NCI-H1105 (cell line): ENCODE measurements at places on chromosomes 5 and 9.

GRCh38 chr5:14760548-14761002 lies 96.1 kb downstream of the OTULIN start:
- no peak for DNase-seq

DNA sequence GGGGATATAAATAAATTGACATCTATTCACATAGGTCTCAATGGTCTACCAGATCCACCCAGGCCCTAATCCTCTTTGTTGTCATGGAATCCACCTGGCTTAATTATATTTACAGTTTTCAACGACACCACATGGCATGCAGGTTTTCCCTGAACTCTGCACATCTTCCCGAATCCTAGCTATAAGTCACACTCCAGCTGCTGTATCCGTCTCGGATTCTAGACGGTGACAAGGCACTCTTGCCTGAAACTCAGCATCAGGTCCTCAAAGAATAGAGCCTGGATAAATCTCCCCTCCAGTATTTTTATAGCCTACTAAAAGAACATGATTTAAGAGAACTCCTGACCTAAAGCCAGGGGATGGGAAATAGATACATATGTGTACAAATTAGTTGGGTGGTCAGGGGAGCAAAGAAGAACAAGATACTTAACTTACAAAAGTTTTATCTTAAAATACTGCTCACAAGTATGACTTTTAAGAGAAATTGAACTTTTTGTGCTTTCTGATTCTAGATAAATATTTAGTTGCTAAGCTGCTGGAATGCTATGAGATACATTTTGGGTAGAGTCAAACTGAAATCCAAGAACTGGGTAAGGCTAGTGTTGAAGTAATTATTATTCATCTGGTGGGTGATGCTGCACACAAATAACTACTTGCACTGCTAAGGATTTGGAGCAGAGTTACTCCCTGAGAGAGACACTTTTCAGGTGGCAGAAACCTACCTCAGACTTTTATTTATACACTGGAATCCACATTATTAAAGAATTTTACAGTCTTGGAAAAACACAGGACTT lies 187.3 kb downstream of the EFNA5 start:
- no peak for DNase-seq

GRCh38 chr5:496028-496427 lies 28.2 kb downstream of the SLC9A3 start:
- no peak for DNase-seq

DNA sequence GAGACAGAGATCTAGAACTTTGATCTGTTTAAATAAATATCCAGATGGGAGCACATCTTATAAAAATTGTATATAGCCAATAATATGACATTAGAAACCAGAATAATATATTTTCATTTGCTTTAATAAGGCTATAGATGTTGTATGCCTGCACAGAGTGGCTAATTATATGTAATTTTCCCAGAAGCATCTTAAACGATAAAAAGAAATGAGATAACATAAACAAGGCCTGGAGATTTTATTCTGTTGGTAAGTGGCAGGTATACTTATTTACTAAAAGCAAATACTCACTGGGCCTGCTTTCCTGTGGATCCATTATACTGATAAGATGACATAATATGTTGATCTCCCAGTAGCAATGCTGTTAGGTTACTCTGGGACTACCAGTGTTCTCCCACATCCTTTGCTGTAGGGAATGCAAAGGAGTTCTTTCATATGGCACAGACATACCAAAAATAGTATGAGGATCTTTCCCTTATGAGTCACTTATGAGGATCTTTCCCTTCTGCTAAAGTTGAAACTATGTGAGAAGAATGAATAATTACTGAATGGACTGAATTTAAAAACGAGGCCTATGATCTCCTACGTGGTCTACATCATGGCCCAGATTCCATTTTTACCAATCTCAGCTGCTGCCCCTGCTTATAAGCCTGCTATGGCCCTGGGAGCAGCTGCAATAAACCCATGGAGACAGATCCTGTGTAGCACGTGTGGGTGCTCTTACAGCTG lies 112.1 kb downstream of the NUDT12 start:
- no peak for DNase-seq

GRCh38 chr9:133320421-133320881 lies 15.5 kb downstream of the SURF6 start:
- no peak for DNase-seq

DNA sequence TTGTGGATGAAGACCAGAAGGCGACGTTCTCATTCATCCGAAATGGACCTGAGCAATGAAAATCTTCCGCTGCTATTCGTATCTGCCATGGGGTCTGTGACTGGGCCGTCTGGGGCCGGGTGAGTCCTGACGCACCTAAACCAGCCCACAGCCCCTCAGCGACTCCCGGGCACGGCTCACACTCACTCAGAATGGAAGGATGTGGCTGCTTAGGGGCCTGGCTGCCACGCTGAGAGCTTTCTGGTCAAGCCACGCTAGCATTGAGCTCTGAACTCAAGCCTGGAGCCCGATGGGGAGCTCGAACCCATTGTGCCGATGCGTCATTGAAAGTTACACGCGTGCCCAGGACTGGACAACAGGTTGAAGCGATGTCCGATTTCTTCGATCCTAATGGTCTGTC lies 97.8 kb downstream of the MRPL36 start:
- no peak for DNase-seq

- no peak for DNase-seq
These were observed 16.4 kb upstream of the SMIM15 start for GRCh38 chr5:61178702-61179101.

DNA sequence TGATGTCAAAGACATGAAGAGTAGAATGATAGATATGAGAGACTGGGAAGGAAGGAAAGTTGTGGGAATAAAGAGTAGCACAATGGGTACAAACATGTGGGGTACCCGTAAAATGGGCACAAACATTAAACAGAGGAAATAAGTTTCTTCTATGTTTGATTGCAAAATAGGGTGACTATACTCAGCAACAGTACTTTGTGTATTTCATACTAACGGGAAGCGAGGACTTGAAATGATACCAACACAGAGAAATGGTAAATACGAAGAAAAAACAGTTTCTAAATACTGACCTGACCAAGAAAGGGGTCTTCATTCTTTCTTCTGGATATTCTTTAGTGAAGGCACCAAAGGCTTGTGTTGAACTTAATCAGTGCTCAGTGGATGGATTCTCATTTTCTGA lies 31.1 kb downstream of the ATP6V0E1 start:
- no peak for DNase-seq

GRCh38 chr5:93092349-93093105 lies 488.5 kb downstream of the NR2F1-AS1 start:
- DNase-seq = no peak

DNA sequence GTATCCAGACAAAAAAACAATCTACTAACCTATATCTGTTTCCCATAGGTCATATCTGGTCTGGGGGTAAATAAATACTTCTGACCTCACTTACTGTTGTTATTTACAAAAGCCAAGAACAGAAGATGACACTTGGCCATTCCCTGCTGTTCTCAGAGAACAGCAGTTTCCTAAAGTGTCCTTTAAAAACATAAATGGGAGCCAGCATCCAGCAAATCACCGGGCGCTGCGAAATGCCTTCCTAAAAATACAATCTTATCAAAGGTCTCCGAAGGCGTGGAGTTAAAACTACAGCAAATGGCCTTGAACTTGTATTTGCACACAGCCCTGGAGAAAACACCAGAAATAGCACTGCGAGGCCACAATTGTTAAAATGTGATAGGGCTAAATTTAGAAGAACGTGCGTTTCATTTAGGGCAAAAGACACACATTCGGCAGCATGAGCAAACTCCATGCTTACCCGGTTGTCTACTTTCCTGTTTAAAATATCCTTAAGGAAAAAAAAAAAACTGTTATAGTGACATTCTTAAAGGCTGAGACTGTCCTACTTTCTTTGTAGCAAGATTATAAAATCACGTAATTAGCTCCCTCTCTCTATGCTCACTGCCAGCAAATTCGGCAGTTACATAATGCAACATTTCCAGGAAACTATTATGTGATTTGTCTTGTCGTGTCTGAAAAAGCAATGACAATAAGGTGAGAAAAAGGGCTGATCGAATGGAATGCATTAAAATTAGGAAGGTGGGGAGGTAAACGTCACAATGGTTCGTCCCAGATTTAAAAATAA lies 1.5 kb downstream of the NFIL3 start:
- no peak for DNase-seq

GRCh38 chr5:149811453-149811852 lies 81.3 kb downstream of the PPARGC1B start:
- DNase-seq = no peak

- no peak for DNase-seq
These were observed 246.8 kb downstream of the IZUMO3 start for GRCh38 chr9:24298912-24299311.

GRCh38 chr5:94524841-94525697 lies 93.3 kb downstream of the KIAA0825 start:
- no peak for DNase-seq

GRCh38 chr5:67014957-67015400 lies 181.6 kb downstream of the CD180 start:
- no peak for DNase-seq

- DNase-seq = no peak
These were observed 17.7 kb downstream of the ISOC1 start for GRCh38 chr5:129112295-129112694.

DNA sequence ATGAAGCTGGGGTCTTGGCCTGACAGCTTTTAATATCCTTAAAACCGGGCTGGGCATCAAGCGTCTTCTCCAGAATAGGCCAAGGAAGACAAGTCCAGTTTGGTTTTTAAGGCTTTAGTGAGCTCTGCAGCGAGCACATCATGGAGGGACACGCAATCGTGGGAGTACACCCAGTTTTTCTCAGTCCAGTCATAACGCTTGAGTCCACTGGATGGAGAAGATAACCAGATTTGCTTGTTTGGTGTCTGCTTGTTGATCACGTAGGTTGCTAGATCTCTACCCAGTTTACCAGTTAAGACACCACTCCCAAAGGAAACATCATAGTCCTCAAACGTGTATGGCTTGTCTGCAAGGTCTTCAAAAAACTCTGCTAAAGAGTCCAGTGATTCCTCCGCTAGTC lies 27.4 kb upstream of the GOLGA1 start:
- DNase-seq = no peak

DNA sequence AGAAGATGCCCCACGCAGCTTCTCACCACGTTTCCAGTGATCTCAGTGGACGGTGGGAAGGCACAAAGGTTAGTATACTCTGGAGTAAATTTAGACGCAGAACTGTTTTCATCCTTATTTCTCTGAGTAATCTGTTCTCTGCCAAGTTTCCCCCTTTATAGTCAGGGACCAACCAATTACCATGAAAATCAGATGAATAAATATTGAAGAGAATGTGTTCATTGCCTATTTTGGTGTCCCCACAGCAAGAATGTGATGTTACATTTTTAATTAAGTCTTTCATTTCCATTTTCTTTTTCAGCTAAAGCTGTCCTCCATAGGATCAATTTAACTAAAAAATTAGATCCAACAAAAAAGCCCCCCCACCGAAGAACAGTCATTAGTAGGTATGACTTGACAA lies 41.4 kb downstream of the S1PR3 start:
- DNase-seq = no peak

DNA sequence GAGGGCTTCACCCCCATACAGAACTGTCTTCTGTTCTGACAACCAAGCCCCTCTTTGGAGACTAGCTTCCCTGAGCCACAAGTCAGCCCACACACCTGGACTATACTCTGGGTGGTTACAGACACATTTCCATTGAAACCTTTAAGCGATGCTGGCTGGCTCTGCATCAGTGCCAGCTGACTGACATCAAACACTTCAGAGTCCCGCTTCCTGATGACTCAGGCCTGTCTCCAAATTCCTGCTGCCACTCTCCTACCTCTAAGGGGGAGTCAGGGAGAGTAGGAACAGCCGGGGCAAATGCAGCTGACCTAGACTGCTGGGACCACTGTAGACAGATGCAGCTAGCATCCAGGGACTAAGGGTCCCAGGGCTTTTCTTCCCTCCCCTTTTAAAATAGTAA lies 59.4 kb downstream of the SIL1 start:
- no peak for DNase-seq

DNA sequence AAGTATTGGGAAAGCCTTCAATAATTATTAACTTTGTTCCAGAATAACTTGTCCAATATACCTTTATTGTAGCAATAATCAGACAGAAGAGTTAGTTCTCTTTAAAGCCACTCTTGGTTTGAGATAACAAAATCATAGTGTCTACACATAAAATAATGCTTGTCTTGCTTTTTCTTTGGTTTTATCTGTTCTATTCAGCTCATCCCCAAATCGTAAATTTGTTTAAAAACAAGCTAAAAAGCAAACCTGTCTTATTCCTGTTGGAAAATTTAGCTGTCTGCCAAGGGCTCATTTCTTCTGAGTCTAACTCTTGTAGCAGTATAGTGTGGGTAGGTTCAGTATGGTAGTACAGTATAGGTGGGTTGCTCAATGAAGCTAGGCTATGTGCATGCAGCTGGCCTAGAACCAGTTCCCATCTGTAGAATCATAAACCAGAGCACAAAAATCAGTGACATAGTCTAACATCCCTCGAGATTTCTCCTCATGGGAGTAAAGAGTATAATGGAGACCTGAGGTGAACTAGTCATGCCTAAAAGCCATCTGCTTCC lies 17.9 kb upstream of the APBA1 start:
- no peak for DNase-seq

- DNase-seq = no peak
These were observed 4.6 kb downstream of the DCANP1 start for GRCh38 chr5:135442431-135443160.

GRCh38 chr5:159449925-159450324 lies 119.6 kb upstream of the IL12B start:
- DNase-seq = no peak

DNA sequence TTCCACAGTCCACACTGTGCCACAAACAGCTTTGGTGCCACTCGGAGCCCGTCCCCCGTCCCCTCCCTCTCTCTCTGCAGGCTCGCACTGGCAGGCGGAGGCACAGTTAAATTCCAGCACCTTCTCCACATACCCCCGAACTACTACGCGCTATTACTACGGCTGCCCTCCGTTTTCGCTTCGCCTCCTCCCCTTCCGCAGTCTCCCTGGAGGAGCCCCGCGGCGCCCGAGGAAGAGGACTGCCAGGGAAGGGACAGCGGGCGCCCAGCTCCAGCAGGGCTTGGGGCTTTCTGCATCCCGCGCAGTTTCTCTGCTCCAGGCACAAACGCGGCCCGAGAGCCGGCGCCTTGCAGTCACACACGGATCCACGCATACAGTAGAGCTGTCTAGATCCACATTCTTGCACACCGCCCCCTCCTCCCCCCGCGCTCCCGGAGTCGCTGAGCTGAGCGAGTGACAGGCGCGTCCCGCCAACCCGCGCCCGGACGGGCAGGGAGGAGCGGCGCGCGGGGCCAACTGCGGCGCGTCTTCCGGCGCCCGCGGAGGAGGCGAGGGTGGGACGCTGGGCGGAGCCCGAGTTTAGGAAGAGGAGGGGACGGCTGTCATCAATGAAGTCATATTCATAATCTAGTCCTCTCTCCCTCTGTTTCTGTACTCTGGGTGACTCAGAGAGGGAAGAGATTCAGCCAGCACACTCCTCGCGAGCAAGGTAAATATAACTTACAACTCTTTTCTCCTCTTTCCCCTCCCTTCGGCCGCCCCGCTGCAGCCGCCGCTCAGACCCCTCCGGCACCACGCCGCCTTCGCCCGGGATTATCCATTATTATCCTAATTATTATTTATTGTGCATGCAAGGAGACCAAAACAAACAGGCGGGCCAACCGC lies at the start of gene SMARCA2:
Gene SMARCA2, plus strand, starts transcription at position 652 of the 885 bp plus-strand sequence. CDS start 13,676 bp downstream, outside the sequence.
- DNase-seq = peak; percentile 91

GRCh38 chr5:50958852-50959457 lies 292.5 kb downstream of the PARP8 start:
- no peak for DNase-seq
